ENCODE measurements at places on chromosomes 5 and 9. TPM values are rescaled to one million over a fixed set of nuclear protein-coding genes. Genes with fewer than 3 reads are reported as not detected.
A peak's percentile ranks its signal among the peaks of the same experiment; 100 is the strongest.

DNA sequence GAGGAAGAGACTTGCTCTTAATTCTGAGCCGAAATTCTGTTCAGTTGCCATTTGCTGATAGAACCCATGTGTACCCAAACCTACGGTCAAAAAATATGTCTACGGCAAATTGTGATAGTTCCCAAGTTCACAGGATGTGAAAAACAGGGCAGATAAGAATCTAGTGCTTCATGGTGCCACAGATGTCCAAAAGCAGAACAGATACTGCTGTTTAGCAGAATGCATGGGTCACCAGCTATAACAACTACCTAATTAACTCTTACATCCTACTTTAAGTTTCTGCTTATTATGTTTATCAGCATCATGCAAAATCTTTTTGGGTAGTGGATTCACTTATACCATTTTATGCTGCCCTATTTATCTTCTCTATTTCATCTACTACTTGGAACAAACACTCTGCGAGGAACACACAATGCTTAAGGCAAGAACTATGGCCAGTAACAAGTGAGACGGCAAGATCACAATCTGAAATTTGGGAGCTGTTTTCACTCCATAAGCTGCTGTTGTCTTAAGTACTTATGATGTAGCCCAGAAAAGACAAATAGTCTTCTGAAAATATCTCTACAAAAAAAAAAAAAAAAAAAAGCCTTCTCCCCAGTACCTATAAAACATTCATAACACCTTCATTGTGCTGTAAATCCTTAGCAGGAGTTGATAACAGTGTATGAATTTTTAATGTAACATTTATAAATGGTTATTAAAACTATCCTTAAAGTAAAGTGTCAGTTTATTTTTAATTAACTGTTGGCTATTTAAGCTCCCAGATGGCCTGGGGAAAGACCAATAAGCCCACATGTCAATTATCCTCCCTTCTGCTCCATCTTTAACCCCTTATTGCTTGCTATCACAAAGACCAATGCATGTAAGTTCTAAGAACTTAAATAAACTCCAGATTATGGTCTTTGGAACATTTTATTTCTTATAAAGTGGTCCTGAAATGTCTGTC lies 232.3 kb downstream of the TLR4 start:
- peak; percentile 2 for DNase-seq

DNA sequence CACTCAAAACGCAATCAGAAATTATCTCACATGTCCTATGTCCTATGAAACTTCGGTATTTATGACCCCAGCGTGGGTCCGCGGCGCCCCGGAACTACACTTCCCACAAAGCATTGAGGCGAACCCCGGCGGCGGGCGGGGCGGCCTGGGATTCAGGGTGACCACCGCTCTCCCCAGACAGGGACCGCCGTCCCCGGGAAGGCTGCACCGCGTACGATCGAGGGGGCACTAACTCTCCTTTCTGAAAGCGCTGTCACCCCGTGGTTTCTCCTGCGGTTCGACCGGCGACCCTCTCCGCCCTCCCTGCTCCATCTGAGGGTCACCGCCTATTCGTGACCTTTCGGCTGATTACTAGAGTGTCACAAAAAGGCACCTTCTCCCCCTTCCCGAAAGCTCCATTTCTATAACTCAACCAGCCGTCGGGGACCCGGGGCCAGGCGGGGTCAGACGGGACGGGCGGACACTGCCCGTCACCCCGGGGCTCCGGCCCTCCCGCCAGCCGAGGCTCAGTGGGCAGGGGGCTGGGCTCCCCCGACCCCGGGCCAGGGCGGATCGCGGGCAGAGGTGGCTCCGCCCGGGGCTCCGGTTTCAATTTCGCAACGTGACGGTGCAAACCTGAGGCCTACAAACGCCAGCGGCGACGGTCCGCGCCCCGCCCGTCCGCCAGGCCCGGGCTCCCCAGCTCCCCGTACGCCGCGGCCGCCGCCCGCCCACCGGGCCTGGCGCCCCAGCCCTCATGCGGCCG lies 1.3 kb downstream of the ECPAS start:
- peak; percentile 85 for DNase-seq

- peak; percentile 64 for DNase-seq
Observed at GRCh38 chr9:33166231-33167083, 679 bp downstream of the B4GALT1 start.

DNA sequence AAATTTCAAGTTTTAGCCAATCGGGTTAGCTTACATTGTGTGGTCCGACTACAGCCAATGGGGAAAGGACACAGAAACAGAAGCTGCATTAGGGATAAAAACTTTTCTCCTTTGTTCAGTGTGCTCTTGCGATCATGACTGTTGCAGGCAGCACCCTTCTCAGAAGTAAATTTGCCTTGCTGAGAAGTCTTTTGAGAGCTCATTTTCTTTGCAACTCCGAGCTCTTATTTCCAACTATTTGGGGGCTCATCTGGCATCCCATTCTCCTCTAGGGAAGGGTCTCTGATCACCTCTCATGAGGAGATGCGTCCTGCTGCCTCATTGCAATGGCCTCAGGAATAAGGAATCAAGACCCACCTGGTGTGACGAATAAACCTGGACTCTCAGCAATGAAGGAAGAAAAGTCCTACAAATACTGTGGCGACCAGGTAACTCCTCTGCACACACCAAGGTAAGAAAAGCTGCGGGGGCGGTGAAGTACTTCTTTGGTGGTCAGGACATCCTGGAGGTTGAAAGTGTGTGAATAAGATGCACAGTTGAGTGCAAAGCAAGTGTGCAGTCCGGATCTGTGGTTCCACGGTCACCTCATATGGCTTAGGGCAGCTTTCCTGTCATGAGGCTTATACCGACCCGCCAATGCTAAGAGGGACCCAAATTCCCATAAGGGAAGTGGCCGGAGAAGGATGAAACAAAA lies 20.4 kb downstream of the CNOT8 start:
- no peak for DNase-seq

- DNase-seq: no peak
Observed at GRCh38 chr9:137281345-137282116, 4.0 kb downstream of the TOR4A start.

The PCDHB3 gene
- 1.9 TPM for total RNA-seq

GRCh38 chr9:130998597-130999244 lies 10.3 kb upstream of the LAMC3 start:
- DNase-seq: no peak

The ELP1 gene
- 18.7 TPM for total RNA-seq
